ENCODE measurements at places on chromosomes 2 and 18.

DNA sequence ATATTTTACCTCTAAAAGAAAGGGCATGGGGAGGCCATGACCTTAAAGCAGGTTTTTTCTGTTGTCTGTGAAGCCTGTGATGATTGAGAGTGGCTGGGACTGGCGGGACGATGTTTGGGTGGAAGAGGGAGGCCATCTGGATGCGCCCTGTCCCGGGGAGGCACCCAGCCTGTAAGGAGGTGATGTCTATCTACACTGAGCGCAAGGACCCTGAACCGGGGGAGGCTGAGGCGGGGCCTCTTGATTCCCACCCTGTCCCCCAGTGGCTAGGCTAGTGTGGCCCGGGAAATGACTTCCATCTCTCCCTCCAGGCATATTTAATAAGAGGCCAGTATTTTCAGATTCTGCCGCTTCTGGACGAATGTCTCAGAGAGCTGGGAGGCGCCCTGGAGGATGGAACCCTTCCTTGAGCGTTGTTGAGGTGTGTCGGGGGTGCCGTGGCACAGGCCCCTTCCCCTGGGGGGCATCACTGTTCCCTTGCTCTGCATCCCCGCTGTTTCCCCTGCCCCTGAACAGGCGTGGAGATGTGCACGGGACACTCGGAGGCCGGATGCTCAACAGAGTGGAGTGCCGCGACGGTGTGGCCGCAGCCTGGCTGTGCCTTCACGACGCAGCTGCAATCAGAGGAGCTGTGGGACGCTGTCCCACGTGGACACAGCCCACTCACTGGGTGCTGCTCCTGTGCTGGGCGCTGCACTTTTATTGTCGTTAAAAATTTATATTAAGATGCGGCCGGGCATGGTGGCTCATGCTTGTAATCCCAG, 185.4 kb downstream of the LDLRAD4 start:
- DNase-seq = no peak

GRCh38 chr2:33118651-33119050, 171.9 kb downstream of the LTBP1 start:
- DNase-seq = no peak

DNA sequence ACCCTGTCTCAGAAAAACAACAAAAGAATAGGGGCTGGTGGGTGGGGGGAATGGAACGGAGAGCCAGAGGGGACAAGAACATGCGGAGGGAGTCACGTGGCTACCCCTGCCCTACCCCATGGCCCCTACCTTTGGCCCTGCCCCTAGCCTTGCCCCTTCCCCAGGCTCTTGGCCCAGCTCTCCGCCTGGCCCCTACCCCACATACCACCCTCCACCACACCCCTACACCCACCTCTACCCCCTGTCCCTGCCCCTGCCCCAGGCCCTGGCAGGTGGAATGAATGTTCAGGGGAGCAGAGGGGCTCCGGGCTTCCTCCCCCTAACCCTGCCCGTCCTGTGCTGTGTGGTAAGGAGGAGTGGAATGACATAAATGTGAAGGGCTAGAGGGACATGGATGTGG, 15.1 kb downstream of the BIN1 start:
- DNase-seq = no peak

GRCh38 chr2:68478688-68479087, 11.3 kb downstream of the APLF start:
- DNase-seq = no peak

GRCh38 chr2:1010415-1010930, 59.8 kb downstream of the SNTG2 start:
- DNase-seq = no peak

GRCh38 chr18:34631093-34631966, 78.8 kb upstream of the DTNA start:
- no peak for DNase-seq

GRCh38 chr2:171319164-171319810, 114.5 kb downstream of the METTL8 start:
- DNase-seq = peak; percentile 37

- no peak for DNase-seq
These were observed 99.1 kb downstream of the HRH4 start for GRCh38 chr18:24559526-24559925.

DNA sequence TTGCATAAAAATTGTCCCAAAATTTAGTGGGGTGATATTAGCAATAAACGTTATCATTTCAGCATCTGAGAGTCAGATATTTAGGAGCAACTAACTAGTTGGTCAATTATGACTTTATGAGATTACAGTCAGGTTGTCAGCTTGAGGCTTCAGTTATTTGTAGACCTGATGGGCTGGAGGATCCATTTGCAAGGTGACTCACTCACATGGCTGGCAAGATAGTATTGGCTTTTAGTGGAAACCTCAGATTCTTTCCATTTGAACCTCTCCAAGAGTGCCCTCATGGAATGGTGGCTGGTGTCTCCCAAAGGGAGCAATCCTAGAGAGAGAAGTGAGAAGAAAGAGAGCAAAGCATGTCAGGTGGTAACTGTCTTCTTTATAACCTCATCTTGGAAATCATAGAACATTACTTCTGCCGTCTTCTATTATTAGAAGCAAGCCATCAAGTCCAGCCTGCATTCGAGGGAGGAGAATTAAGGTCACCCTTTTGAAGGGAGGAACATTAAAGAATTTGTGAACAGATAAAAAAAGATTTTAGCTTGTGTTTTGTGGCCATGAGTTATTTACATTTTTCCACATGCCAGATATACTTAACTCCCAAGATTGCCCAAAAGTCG, 92.5 kb downstream of the HAUS1 start:
- no peak for DNase-seq

GRCh38 chr2:24768013-24768412, 25.2 kb downstream of the PTRHD1 start:
- no peak for DNase-seq

GRCh38 chr2:78928502-78928901, 97.0 kb upstream of the REG3G start:
- DNase-seq = no peak

- DNase-seq = no peak
These were observed 256.7 kb downstream of the ATAD2B start for GRCh38 chr2:23670245-23670592.

GRCh38 chr2:205712508-205712907, 30.2 kb downstream of the NRP2 start:
- DNase-seq = no peak

GRCh38 chr2:213034585-213034984, 116.8 kb downstream of the IKZF2 start:
- DNase-seq = no peak

GRCh38 chr2:233973786-233974185, 56.6 kb downstream of the TRPM8 start:
- DNase-seq = no peak

GRCh38 chr18:23868136-23868785, 146.3 kb upstream of the TTC39C start:
- DNase-seq = no peak

Data from activated CD4-positive, alpha-beta T cell treated with anti-CD3 and anti-CD28 coated beads for 24 hours (primary cell).